ENCODE measurements at places on chromosomes 16 and 17. TPM values are rescaled to one million over a fixed set of nuclear protein-coding genes. Genes with fewer than 3 reads are reported as not detected.

The SOX9 gene
- 7.7 TPM for total RNA-seq

The ADAM11 gene
- total RNA-seq, result 2.0 TPM

The SLC43A2 gene
- 4.0 TPM for total RNA-seq

The DLX3 gene
- total RNA-seq, result not detected

The C16orf46 gene
- total RNA-seq, result 0.73 TPM

The COX6A2 gene
- not detected for total RNA-seq

The CBFA2T3 gene
- 0.86 TPM for total RNA-seq

The SEPTIN12 gene
- not detected for total RNA-seq

The TIGD7 gene
- total RNA-seq, result 1.0 TPM

The ADAD2 gene
- not detected for total RNA-seq

The ABCA6 gene
- total RNA-seq, result not detected

The LRRC37A3 gene
- total RNA-seq, result 2.3 TPM

The SLC5A11 gene
- 0.24 TPM for total RNA-seq

The KRTAP9-4 gene
- not detected for total RNA-seq

The SCGB1C2 gene
- not detected for total RNA-seq

The SLC6A4 gene
- total RNA-seq, result not detected

The UBE2O gene
- total RNA-seq, result 32.6 TPM

The RAB26 gene
- total RNA-seq, result 3.5 TPM

The CPHXL2 gene
- total RNA-seq, result not detected

The LRRC75A gene
- total RNA-seq, result 1.1 TPM

The CDH1 gene
- 4.2 TPM for total RNA-seq

The EPOP gene
- 11.1 TPM for total RNA-seq

The ATP1B2 gene
- 0.45 TPM for total RNA-seq

The CD79B gene
- total RNA-seq, result 0.16 TPM

The GDPD3 gene
- total RNA-seq, result 1.8 TPM

Measured in A549 treated with Mapracorat at 1 μM for 4 hours (cell line).